ENCODE measurements at places on chromosomes 7 and 10.
A peak's percentile ranks its signal among the peaks of the same experiment; 100 is the strongest.

DNA sequence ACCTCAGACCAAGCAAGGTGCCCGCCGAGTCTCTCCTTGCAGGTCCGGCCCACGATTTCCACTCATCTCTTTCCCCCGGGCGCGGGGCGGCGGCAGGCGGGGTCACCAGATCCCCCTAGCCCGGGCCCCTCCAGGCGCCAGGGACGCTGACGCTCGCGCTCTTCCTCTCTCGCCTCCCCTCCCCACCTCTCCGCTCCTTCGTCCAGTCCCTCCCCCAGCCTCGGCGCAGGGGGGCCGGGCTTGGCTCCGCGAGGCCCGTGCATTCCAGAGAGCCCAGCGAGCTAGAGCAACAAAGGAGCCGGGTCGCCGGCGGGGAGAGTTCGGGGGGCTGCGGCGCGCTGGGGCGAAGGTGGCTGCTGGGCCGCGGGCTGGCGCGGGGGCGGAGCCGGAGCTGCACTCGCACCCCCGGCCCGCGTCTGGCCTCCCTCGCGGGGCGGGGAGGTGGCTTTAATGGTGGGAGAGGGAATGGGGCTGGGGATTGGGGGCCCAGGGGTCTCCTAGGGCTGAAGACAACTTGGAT lies at the start of gene SMO:
TSS of gene SMO (plus strand) at position 262 of the 520 bp plus-strand sequence. CDS start 519 bp downstream, outside the sequence.
- no peak for DNase-seq

- no peak for DNase-seq
Observed at GRCh38 chr7:32047075-32047474, 23.1 kb downstream of the PDE1C start.

GRCh38 chr10:96626795-96627194 lies 40.0 kb upstream of the TM9SF3 start:
- DNase-seq = no peak

DNA sequence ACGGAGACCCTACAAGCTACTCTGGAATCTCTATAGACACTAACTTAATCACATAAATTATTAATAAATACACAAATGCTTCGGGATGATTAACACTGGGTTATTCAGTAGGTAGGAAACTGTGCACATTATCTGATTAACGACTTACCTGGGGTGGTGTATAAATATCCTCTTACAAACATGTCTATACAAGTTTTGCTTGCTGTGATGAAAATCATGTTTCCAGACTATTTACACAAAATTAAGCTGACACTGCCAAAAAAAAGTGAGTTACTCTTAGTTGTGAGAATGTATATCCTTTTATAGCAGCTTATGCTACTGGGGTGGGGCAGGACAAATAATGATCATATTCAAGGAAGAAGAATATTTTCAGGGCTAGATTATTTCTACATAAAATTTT lies 314.6 kb downstream of the C7orf25 start:
- no peak for DNase-seq

- no peak for DNase-seq
Observed at GRCh38 chr7:150931199-150931869, 46.8 kb downstream of the KCNH2 start.

- no peak for DNase-seq
Observed at GRCh38 chr10:31194986-31195385, 124.0 kb upstream of the ZEB1 start.

- DNase-seq = no peak
Observed at GRCh38 chr10:101136007-101136707, 5.1 kb downstream of the TLX1 start.

DNA sequence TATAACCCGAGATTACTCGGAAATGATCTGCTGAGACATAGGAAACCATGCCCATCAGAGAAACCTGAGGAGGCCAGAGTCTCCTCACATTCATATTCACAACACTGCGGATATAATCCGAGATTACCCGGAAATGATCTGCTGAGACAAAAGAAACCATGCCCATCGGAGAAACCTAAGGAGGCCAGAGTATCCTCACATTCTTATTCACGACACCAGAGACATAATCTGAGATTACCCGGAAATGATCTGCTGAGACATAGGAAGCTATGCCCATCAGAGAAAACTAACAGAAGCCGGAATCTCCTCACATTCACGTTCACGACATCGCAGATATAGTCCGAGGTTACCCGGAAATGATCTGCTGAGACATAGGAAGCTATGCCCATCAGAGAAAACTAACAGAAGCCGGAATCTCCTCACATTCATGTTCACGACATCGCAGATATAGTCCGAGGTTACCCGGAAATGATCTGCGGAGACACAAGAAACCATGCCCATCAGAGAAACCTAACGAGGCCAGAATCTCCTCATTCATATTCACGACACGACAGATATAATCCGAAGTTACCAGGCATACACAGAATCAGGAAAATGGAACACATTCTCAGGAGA lies 422.3 kb upstream of the AKR1E2 start:
- no peak for DNase-seq

DNA sequence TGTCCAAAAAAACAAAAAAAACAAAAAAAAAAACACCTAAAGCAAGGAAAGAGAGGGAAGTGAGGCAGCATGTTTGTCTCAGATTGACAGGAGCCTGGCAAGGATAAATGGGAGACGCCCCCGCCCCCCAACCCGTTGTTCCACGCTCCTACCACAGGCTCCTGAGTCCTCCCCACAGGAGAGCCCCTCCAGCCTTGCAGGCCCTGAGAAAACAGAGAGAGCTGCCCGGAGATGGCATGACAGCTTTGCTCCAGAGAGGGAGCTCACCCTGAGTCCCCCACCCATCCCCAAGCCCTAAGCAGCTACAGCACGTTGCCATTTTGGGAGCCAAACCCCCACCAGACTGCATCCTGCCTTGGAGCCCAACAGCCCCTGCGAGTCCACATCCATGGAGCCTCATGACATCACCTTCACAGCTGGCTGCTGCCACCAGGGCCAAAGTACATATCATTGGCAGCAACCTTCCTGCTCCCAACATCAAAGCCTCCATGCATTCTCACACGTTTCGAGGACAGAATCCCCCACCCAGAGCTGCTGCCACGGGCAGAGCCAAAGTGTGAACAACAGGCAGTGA lies 1283.3 kb downstream of the TYW1 start:
- no peak for DNase-seq

GRCh38 chr7:70525991-70526390 lies 606.0 kb upstream of the GALNT17 start:
- no peak for DNase-seq

DNA sequence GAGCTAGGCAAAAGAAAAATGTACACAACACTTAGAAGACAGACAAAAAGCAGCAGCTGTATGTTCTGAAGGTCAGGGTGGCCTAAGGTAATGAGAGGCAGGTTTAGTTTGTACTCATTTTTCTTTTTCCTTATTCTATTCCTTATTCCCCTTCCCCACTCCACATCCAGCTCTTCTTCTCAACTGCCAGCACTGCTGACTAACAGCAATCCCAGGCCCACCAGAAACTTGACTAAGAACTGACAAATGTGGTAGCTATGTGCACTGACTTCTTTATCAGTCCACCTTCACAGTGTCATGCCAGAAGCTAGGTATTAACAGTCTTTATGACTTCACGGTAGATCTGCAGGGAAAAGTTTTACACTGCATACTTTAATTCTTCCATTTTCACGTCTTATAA lies 6.1 kb downstream of the COPG2 start:
- DNase-seq = no peak

DNA sequence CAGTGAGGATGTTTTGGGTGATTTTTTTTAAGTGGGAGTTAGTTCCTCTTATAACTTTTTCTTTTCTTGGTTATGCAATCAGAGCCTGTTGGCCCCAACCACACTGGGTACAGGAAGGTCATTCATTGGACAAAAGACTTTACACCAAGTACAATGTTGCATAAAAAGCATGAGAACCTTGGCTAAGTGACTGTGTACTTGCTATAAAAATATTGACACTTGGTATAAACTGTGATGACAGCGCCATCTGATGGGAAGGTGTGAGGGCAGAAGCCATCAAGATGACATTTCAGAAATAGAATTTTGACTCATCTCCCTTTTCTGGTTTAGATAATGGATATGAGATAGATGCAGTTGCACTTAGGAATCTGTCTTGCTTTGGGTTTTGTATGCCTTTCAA lies 126.4 kb upstream of the CCDC6 start:
- peak; percentile 17 for DNase-seq

DNA sequence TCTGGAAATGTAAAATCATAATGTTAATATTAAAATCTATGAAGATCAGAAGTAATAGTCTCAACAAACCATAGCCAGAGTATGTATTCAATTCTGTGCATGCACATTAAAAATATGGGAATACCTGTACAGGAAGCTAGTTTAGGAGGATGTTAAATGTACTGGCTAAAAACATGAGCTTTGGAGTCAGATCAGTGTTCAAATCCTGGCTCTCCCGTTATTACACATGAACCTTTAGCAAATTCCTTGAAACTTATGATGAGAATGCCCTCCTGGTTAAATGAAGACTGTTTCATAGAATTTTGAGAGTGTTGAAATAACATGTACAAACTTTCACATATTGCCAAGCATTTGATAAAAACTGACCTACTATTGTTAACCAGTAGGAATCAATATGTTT lies 4.6 kb downstream of the ARL4A start:
- DNase-seq = no peak

DNA sequence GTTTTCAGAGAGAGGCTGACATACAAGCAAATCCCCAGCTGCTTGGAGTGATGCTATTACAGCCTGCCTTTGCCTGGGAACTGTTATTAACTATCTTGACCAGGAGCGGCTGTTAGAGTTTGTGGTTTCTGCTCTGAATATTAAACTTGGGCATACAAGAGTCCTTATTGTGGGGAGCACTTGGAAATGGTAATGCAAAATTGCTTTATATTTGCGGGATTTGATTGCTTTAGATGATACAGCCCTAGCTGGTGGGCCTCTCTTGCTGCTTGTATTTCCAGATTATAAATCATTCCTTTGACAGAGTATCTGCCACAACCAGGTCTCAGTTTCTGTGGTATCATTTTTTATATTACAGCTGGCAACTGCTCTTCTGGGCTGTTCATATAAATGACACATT lies 101.9 kb upstream of the FAM204A start:
- no peak for DNase-seq

DNA sequence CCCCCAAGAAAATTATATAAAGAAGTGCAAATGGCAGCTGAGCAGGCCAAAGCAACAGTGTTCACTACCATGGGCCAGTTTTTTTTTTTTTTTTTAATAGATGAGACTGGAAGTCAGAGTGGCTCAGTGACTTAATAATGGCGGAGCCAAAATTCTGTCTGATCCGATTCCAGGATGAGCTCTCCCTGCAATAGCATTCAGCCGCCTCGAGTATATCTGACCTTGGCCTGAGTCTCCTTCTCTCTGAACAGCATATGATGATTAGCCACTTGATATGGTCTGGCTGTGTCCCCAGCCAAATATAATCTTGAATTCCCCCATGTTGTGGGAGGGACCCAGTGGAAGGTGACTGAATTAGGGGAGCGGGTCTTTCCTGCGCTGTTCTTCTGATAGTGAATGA lies 76.7 kb upstream of the PRLHR start:
- no peak for DNase-seq

DNA sequence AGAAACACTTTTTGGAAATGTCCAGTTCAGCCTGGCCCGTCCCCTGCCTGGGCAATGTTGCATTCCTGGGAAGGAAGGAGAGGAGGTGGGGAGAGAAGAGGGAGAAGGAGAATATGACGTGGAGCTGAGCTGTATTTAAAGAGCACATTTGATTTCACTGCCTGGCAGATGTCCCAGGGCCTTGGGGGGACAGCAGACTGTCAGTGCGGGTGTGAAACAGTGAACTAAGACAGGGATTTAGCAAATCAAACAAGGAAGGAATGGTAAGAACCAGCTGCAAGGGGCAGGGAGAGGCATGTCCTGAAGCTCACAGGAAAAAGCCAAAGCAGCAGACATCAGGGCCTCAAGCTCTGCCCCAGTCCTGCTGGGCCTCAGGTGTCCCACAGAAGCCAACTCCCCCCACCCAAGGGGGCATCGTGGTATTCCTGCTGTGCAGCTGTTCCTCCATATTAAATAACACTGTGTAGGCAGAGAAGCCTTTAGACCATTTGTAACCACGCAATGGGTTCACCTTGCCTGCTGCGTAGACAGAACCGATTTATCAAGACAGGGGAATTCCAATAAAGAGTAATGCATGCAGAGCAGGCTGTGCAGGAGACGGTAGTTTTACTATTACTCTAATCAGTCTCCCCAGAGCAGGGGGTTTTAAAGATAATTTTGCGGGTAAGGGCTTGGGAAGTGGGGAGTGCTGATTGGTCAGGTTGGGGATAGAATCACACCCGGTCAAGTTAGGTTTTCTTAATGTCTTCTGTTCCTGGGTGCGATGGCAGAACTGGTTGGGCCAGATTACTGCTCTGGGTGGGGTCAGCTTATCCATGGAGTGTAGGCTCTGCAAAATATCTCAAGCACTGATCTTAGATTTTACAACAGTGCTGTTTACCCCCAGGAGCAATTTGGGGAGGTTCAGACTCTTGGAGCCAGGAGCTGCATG lies 18.3 kb downstream of the LEP start:
- no peak for DNase-seq

DNA sequence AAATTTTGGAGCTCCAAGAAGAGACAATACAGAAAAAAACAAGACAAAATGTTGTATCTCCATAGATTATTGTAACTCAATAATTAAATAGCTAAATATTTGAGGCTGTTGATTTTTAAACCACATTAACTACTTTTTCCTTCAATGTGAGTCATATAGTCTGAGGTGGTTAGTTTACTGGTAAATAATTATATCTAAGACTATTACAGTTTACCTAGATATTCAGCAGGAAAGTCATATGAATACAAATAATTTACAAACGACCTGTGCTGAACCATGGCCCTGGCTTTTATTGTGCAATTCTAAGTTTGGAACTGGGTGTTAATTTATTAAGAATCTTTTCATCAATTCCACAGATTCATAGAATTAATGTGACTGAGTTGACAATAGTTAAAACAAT lies 22.2 kb downstream of the CREB5 start:
- DNase-seq = no peak

GRCh38 chr7:104627516-104627915 lies 299.1 kb downstream of the LHFPL3 start:
- DNase-seq = no peak

DNA sequence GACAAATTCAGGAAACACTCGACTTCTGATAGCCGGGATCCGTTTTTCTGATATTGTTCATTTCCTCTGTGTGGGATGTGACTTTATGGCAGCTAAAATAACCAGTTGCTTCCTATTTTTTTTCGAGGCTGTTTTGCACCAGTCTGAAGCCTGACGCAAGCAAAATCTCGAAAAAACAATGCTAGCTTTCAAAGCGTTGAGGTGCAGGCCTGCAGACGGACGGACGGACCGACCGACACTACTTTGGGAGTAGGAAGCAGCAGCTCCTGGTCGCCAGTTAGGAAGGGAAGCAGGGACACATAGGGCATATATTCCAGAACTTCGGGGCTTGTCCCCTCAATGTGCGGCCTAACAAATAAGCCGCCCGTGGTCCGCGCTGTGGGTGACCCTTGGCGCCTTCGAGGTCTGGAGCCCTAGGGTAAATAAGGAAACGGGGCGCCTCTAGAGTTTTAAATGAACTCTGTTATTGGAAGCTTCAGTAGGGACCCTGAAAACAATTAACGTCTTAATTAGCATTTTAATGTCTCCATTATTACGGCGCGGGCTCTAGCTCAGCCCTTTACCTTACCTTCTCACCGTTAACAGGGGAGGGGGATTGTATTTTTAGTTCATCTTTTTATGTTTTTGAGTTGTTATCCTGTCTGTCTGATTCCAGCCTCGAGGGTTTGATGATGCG lies 1.3 kb downstream of the HHEX start:
- DNase-seq = no peak

Data from NCI-H2081 (cell line).